B cell (primary cell): ENCODE measurements at places on chromosomes 11 and 22. TPM values are rescaled to one million over a fixed set of nuclear protein-coding genes. Genes with fewer than 3 reads are reported as not detected.

The CRYBB3 gene
- total RNA-seq: not detected in 2 replicates

The FAT3 gene
- not detected in 2 replicates for total RNA-seq

The PPP6R3 gene
- 159 and 175 TPM in 2 replicates for total RNA-seq

The TREH gene
- not detected in 2 replicates for total RNA-seq

The OR8G5 gene
- not detected in 2 replicates for total RNA-seq

The RAG2 gene
- total RNA-seq: not detected in 2 replicates

The CSRP3 gene
- not detected in 2 replicates for total RNA-seq

The MPEG1 gene
- 151 TPM in 2 replicates for total RNA-seq

The TRIM48 gene
- total RNA-seq: not detected in 2 replicates

The FREY1 gene
- 6.5 and 6.6 TPM in 2 replicates for total RNA-seq

The LMO2 gene
- 6.2 and 7.3 TPM in 2 replicates for total RNA-seq

The NCF4 gene
- 117 and 118 TPM in 2 replicates for total RNA-seq

The CSTPP1 gene
- total RNA-seq: 27.4 and 29.0 TPM in 2 replicates

The PHF21B gene
- not detected in 2 replicates for total RNA-seq

The OR8K3 gene
- not detected in 2 replicates for total RNA-seq

The SLC6A5 gene
- not detected in 2 replicates for total RNA-seq

The OR51I1 gene
- total RNA-seq: not detected in 2 replicates
